ENCODE measurements at places on chromosomes 6 and 20. TPM values are rescaled to one million over a fixed set of nuclear protein-coding genes. Genes with fewer than 3 reads are reported as not detected.

IRF4 gene
- under 0.01 TPM for total RNA-seq

VSX1 gene
- total RNA-seq, result not detected

BTNL2 gene
- not detected for total RNA-seq

SMIM26 gene
- total RNA-seq, result 62.5 TPM

PRDM13 gene
- not detected for total RNA-seq

MOG gene
- not detected for total RNA-seq
